Pulmonary artery endothelial cell (primary cell): ENCODE measurements at places on chromosomes 5 and 9. TPM values are rescaled to one million over a fixed set of nuclear protein-coding genes. Genes with fewer than 3 reads are reported as not detected.

- peak; percentile 51 for DNase-seq
Observed at GRCh38 chr5:132439521-132440089, 51.0 kb downstream of the IRF1 start.

Gene MEF2C
- 33.2 and 34.3 TPM in 2 replicates for total RNA-seq

Gene FGF10
- not detected in 2 replicates for total RNA-seq

GRCh38 chr5:31048282-31049270 lies 144.9 kb upstream of the CDH6 start:
- no peak for DNase-seq

GRCh38 chr5:170355601-170356098 lies 33.5 kb downstream of the KCNMB1 start:
- DNase-seq: no peak

DNA sequence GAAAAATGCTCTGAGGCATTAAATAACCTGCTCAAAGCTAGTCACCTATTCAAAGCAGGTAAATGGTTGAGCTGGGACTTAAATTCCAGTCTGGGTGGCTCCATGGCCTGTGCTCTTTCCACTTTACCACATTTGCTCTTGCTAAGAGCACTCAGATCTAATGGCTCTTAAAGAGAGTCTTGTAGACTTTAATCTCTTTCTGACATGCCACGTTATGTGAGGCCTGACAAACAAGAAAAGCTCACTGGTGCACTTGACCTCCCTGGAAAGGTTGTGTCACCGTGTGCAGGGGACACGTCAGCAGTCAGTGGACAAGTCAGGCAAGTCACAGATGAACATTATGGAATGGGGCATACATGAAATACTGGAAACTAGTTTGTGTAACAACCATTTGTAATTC lies 129.9 kb upstream of the RPS23 start:
- DNase-seq: no peak

DNA sequence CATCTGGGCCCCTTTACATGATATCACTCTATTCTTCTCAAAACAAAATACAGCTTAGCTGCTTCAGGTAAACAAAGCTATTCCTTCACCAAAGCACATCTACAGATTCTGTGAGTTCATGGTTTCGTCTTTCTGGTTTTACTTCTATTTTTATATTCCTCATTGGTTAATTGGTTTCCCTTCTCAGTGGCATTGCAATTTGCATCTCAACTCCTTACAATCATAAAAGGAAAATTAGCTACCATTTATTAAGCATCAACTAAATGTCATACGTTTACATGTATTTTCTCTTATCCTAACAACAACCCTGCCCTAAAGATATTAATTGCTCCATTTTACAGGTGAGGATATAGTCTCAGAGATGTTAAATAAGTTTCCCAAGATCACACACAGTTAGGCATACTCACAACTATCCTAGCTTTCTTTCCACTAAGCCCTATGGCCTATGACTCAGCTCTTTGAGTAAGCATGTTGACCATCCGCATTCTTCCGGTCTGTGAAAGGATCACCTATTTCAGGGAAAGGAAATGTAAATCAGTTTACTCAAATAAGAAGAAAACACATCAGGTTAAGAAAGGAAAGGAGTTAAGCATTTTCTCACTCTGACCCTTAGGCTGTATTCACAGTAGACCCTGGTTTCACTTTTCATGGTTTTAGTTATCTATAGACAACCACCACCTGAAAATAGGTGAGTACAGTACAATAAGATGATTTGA lies 146.1 kb downstream of the CAAP1 start:
- DNase-seq: no peak

DNA sequence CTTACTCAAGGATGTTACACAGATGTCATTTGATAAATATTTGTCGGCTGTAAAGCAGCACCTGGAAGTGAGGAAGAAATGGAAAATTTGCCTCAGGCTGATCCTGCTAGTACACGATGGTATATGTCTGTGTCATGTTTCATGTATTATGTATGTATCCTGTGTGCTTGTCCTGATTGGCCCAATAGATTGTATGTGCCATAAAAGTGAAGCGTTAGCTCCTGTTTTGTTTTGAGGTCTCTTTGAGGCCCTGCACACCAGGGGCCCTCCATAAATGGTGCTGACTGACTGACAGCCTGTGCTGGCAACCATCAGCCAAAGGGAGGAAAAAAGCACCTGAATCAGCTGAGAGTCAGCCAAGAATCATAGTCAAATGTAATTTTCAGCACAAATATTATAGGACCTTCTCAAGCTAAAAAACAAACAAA lies 11.8 kb upstream of the LNPEP start:
- DNase-seq: no peak

DNA sequence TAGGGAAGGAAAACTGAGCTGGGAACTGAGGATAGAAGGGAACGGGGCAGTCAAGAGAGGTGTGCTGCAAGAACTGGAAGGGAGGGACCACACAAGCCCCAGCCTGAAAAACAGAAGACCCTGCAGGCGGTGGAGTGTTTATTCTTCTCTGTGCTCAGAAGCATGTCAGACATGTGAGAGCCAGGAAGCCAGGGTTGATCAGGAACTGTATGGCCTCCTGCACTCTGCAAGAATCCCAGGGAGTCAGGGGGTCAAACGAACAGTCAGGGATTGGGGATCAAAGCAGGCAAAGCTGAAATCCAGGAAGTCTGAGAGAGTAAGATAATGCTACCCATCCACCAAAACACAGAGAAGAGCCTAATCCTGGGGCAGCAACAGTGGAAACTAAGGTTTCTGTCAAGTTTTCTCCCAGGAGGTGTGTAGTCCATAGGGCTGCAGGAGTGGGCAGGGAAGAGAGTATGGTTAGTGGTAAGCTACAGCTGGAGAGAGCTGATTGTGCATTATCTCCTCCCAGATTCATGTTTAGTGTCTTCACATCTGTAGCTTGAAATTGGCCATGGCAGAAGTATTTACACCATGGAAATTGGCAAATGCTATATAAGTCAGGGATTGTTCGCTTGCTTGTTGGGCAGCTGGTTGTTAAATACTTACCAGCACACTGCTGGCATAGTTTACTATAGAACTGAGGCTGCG lies 115.4 kb upstream of the SLC44A1 start:
- no peak for DNase-seq

GRCh38 chr5:40743771-40744170 lies 12.0 kb downstream of the TTC33 start:
- no peak for DNase-seq

DNA sequence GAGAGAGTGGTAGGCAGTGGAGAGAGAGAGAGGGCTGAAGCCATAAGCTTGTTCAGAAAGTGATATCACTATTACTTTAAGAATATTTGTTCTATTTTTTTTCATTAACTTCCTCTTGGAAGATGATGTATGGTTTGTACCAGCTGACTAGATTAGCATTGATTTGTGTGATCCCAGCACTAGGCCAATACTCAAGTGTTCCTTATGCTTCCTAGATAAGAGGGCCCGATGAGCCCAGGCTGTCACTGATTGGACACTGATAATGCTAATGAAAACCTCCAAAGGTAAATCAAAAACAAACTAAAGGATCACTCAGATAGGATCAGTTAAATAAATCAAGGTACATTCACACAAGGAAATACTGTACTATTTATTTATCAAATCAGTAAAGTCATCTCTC lies 52.7 kb upstream of the OTULINL start:
- no peak for DNase-seq

DNA sequence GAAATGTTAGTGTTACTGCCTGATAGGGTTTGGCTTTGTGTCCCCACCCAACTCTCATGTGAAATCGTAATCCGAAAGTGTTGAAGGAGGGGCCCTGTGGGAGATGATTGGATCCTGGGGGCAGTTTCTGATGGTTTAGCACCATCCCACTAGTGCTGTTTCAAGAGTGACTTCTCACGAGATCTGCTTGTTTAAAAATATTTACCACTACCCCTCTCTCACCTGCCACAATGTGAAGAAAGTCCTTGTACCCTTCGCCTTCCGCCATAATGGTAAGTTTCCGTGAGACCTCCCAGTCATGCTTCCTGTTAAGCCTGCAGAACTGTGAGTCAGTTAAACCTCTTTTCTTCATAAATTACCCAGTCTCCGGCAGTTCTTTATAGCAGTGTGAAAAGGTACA lies 2.6 kb upstream of the RFX3 start:
- DNase-seq: no peak

- no peak for DNase-seq
Observed at GRCh38 chr9:91948101-91948596, 1.9 kb downstream of the ROR2 start.

Gene SOWAHA
- not detected in 2 replicates for total RNA-seq

DNA sequence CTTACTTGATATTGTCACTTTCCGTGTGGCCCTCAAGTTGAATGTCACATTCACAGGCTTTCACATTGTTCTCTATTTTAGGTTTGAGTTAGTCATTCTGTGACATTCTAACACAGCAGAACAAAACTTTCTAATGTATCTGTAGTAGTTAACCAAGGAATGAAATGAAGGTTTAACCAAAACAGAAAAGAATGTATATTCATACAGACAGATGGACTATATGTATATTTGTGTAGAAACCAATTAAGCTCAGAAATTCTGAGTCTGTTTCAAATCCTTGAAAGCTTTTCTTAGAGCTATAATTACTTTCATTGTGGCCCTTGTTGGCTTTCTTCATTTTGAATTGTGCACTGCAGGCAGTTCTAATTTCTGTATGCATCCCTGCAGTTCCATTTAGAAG lies 654.7 kb downstream of the LRRC70 start:
- no peak for DNase-seq

Gene PDLIM4
- 73.2 and 77.6 TPM in 2 replicates for total RNA-seq

DNA sequence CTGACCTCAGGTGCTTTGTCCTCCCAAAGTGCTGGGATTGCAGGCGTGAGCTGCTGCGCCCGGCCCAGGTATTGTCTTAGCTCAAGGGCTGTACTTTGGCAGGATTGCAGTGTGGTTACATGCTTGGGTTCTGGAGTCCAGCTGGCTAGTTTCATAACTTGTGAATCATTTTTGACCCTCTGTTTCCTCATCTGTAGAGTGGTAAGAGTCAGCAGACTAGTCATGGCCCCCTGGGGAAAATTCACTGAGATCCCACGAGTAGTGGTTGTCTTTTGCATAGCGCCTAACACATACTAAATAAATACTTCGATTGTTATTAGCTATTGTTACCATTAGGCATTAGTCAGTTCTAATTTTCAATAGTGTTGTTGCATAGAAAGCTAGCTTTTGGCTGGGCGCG lies 14.3 kb downstream of the PTPA start:
- no peak for DNase-seq

GRCh38 chr5:556909-557441 lies 32.7 kb upstream of the SLC9A3 start:
- DNase-seq: no peak

- DNase-seq: no peak
Observed at GRCh38 chr5:83049370-83049885, 27.8 kb downstream of the TMEM167A start.
